Fibroblast of gingiva (primary cell): ENCODE measurements at places on chromosomes 5 and 9.

DNA sequence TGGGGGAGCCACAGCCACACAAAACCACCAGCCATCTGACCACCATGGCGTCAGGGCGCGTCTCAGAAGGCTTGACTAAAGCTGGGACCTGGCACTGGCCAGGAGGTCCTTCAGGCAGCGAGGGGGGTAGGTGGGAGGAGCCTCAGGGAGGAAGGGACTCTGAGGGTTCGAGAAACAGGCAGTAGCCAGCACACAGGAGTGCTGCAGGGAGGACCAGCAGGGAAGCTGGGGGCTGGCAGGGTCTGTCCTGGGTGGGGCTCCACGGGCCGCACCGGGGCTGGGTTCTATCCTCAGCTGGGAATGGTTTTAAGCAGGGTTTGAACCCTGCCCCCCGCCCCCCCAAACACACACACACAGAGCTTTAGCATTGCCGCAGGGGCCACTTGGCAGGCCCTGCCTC lies 7.4 kb downstream of the FAM163B start:
- DNase-seq: no peak

- DNase-seq: peak; percentile 89
These were observed 452.0 kb upstream of the ZNF608 start for GRCh38 chr5:125198270-125198974.

- DNase-seq: no peak
These were observed 13.6 kb downstream of the SMAD5 start for GRCh38 chr5:136146201-136146600.

- DNase-seq: no peak
These were observed 303.9 kb downstream of the TENT4A start for GRCh38 chr5:7016999-7017747.
